ENCODE measurements at places on chromosomes 1 and 21. TPM values are rescaled to one million over a fixed set of nuclear protein-coding genes. Genes with fewer than 3 reads are reported as not detected.

PTCH2 gene
- total RNA-seq = 1.3 TPM

IFNLR1 gene
- total RNA-seq = 10.7 TPM

SLC39A1 gene
- total RNA-seq = 111 TPM

EXO1 gene
- total RNA-seq = 0.16 TPM

ARHGEF19 gene
- total RNA-seq = 7.5 TPM

SAMD11 gene
- 23.0 TPM for total RNA-seq

FNBP1L gene
- 117 TPM for total RNA-seq

EGLN1 gene
- 45.6 TPM for total RNA-seq

MFAP2 gene
- total RNA-seq = 10.8 TPM

AMY1B gene
- not detected for total RNA-seq

PADI4 gene
- total RNA-seq = not detected

SLC45A3 gene
- 1.3 TPM for total RNA-seq

TLR5 gene
- 11.5 TPM for total RNA-seq

C1orf226 gene
- 4.2 TPM for total RNA-seq

CHI3L2 gene
- 9.5 TPM for total RNA-seq

PRKAA2 gene
- 11.8 TPM for total RNA-seq

ICOSLG gene
- total RNA-seq = 2.6 TPM
